ENCODE measurements at places on chromosomes 12 and 14.

DNA sequence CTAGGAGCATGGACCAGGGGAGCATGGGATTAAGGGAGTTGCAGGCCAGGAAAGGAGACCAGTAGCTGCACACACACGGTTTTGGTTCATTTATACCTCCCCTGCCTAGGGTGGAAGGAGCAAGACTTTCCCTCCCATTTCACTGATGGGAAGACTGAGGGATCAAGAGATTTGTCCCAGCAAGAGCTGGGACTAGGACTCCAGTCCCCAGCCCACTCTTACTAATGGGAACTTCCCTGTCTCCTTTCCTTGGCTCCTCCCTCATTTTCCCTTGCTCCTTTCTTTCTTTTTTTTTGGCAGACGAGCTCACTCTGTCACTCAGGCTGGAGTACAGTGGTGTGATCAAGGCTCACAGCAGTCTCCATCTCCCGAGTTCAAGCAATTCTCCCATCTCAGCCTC is 13.0 kb downstream of the SCNN1A start:
- no peak overlapping the region for H3K4me3 ChIP-seq
- no peak for DNase-seq
- no peaks in the 10 kb centered on the region for H3K27me3 ChIP-seq
- no peaks in the 10 kb centered on the region for H3K36me3 ChIP-seq
- H3K27ac ChIP-seq: no peak overlapping the region
- H3K4me1 ChIP-seq: peaks cover 9% of the 10 kb centered on the region

GRCh38 chr14:105527826-105528585 is 1.6 kb downstream of the TMEM121 start:
- H3K4me1 ChIP-seq: peaks cover 14% of the 10 kb centered on the region
- H3K27me3 ChIP-seq: peaks cover 26% of the 10 kb centered on the region
- H3K4me3 ChIP-seq: peak overlapping the region; percentile 43
- DNase-seq: peak; percentile 71
- H3K27ac ChIP-seq: no peak overlapping the region
- no peaks in the 10 kb centered on the region for H3K36me3 ChIP-seq

GRCh38 chr12:75257510-75257909 is 47.9 kb upstream of the KCNC2 start:
- no peaks in the 10 kb centered on the region for H3K36me3 ChIP-seq
- no peak for DNase-seq
- no peak overlapping the region for H3K4me3 ChIP-seq
- H3K4me1 ChIP-seq: no peaks in the 10 kb centered on the region
- H3K27ac ChIP-seq: no peak overlapping the region

DNA sequence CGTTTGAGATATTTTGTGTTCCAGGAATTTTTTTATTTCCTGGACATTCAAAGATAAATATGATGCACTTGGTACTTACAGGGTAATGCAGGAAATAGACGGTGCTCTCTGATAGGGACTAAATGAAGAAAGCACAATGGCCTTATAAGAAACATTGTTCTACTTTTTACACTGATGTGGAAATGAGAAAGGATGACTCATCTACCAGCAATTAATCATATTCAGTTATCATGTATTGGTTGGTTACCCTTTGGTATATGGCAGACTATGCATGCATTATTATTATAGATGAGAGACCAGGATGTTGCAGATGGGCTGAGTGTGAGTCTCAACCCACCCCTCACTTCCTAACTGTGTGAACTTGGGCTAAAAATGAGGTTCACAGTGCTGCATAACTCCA is 222.2 kb downstream of the FLRT2 start:
- H3K27ac ChIP-seq: no peak overlapping the region
- no peaks in the 10 kb centered on the region for H3K27me3 ChIP-seq

DNA sequence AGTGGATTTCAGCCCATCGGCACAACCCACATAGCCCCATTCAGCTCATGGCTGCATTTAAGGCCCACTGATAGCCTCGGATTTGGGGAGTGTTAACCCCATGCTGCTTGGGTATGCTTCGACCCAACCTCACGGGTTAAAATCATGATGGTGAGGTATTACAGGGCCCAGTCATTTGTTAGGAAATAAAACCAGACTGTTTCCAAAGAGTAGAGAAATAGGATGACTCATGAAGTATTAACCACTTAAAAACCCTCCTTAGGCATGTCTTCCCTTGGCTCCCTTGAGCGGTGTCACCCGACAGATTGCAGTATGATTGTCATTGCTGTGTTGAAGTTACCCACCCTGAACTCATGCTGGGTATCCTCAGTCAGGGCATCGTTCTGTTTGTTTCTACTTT is 289.1 kb downstream of the CACNA1C start:
- peak overlapping the region; percentile 96 for H3K27ac ChIP-seq
- no peaks in the 10 kb centered on the region for H3K27me3 ChIP-seq
- H3K4me1 ChIP-seq: peaks cover 76% of the 10 kb centered on the region
- DNase-seq: peak; percentile 84

DNA sequence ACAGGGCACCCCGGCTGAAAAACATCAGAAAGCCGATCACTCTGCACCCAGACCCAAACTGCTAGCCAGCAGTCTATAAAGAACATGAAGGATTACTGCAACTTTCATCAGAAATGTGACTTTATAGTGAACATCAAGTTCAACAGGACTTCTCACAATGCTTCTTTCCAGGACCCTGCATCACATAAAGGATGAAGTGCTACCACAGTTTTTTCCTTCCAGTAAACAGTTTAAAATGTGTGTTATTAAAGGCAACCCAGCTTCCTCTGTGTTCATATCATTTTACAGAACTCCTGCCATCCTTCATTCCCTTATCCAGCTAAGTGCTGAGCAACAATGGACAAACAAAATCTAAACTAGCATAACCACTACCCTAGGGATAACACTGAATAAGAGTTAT is 280.3 kb upstream of the DIO2 start:
- H3K36me3 ChIP-seq: no peaks in the 10 kb centered on the region
- no peaks in the 10 kb centered on the region for H3K27me3 ChIP-seq
- H3K4me3 ChIP-seq: no peak overlapping the region
- H3K27ac ChIP-seq: no peak overlapping the region
- DNase-seq: no peak

GRCh38 chr12:85632390-85632789 is 203.8 kb downstream of the RASSF9 start:
- DNase-seq: no peak
- H3K4me1 ChIP-seq: no peaks in the 10 kb centered on the region
- H3K27me3 ChIP-seq: no peaks in the 10 kb centered on the region
- no peaks in the 10 kb centered on the region for H3K36me3 ChIP-seq
- no peak overlapping the region for H3K27ac ChIP-seq

DNA sequence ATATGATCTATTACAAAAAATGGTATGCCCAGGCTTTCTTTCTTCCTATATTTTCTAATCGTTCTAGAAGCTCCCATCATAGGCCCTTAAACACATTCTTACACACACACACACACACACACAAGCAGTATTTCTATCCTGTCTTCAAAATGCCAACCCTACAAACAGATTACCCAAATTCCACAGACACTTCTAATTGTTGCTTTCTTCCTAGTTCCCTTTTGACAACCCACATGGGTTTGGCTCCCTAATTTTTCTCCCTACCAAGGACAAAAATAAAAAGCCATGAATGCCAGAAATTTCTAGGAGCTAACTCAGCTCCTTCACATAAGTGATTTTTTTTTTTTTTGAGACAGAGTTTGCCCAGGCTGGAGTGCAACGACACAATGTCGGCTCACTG is 60.3 kb upstream of the NTF3 start:
- H3K36me3 ChIP-seq: no peaks in the 10 kb centered on the region
- no peaks in the 10 kb centered on the region for H3K4me1 ChIP-seq
- no peak overlapping the region for H3K27ac ChIP-seq
- DNase-seq: no peak

GRCh38 chr12:47849261-47849660 is 29.6 kb upstream of the HDAC7 start:
- DNase-seq: no peak
- no peak overlapping the region for H3K4me3 ChIP-seq
- no peaks in the 10 kb centered on the region for H3K4me1 ChIP-seq
- H3K27ac ChIP-seq: no peak overlapping the region
- H3K36me3 ChIP-seq: no peaks in the 10 kb centered on the region

- H3K27me3 ChIP-seq: no peaks in the 10 kb centered on the region
- H3K4me1 ChIP-seq: no peaks in the 10 kb centered on the region
- DNase-seq: no peak
- H3K36me3 ChIP-seq: no peaks in the 10 kb centered on the region
Measured at GRCh38 chr12:58629376-58629775, 290.9 kb downstream of the LRIG3 start.

GRCh38 chr12:108640802-108641445 is 7.2 kb upstream of the SELPLG start:
- peaks cover 11% of the 10 kb centered on the region for H3K4me1 ChIP-seq
- DNase-seq: peak; percentile 84

Measured in SJSA1 (cell line).